NCI-H774 (cell line): ENCODE measurements at places on chromosomes 16 and 17.

DNA sequence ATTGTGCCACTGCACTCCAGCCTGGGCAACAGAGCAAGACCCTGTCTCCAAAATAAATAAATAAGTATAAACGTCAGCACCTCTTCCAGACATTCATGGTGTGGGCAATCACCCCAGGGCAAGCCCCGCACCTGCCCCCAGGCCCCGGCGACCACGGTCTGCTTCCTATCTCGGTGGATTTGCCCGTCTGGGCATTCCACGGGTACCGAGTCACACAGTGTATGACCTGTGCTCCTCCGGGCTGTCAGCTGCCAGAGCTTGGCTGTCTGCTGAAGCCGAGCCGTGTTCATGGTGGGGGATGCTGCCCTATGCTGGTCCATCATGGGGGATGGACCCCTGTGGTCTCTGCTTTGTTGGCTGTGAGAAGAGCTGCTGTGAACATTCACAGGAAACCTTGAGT lies 15.4 kb downstream of the CYBC1 start:
- no peak for DNase-seq

DNA sequence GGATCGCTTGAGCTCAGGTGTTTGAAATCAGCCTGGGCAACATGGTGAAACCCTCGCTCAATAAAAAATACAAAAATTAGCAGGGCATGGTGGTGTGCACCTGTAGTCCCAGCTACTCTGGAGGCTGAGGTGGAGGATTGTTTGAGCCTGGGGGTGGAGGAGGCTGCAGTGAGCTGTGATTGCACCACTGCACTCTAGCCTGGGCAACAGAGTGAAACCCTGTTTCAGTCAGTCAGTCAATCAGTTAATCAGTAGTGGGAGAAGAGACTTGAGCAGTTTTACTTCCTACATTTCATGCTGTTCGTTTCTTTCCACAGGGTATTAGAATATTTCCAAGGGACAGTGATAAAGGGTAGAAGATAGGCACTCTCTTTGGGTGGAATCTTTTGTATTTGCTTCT lies 8.8 kb downstream of the MAP3K3 start:
- DNase-seq = no peak

DNA sequence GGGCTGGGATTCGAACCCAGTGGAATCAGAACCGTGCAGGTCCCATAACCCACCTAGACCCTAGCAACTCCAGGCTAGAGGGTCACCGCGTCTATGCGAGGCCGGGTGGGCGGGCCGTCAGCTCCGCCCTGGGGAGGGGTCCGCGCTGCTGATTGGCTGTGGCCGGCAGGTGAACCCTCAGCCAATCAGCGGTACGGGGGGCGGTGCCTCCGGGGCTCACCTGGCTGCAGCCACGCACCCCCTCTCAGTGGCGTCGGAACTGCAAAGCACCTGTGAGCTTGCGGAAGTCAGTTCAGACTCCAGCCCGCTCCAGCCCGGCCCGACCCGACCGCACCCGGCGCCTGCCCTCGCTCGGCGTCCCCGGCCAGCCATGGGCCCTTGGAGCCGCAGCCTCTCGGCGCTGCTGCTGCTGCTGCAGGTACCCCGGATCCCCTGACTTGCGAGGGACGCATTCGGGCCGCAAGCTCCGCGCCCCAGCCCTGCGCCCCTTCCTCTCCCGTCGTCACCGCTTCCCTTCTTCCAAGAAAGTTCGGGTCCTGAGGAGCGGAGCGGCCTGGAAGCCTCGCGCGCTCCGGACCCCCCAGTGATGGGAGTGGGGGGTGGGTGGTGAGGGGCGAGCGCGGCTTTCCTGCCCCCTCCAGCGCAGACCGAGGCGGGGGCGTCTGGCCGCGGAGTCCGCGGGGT lies at the start of gene CDH1:
Gene CDH1, plus strand, starts transcription at position 247 of the 684 bp plus-strand sequence. Its CDS starts 124 bp downstream, at position 371.
- peak; percentile 68 for DNase-seq

DNA sequence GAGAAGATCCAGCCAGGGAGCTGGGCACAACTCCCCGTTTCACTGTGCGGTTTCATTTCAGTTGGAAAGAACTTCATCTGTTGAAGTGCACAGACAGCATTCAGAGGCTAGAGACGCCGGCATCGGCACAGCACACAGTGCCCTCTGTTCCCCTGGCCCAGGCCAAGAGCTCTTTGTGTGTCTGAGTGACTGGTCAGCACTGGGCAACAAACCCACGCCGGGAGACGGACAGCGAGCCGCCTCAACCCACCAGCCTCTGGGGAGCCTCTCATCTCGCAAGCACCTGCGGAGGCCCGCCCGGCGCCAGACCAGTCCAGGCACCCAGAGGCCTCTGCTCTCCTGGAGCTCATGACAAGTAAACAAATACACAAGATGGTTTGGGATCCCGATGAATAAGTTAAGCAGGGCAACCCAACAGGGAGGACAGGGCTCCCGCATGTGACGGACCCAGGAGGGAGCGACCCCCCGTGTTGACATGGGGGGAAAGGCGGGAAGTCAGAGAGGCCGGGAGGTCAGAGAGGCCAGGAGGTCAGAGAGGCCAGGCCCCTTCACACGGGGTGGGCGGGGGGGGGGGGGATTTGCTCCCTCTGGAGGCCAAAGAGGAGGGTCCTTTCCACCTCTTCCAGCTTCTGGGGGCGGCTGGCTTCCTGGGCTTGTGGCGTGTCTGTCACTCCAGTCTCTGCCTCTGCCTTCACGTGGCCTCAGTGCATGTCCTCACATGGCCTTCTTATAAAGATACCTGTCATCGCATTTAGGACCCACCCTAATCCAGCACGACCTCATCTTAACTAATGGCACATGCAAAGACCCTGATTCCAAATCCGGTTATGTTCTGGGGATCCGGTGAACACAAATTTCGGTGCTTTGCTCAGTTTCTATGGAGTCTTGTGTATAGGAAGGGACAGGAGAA lies 25.8 kb upstream of the KLHDC4 start:
- no peak for DNase-seq

DNA sequence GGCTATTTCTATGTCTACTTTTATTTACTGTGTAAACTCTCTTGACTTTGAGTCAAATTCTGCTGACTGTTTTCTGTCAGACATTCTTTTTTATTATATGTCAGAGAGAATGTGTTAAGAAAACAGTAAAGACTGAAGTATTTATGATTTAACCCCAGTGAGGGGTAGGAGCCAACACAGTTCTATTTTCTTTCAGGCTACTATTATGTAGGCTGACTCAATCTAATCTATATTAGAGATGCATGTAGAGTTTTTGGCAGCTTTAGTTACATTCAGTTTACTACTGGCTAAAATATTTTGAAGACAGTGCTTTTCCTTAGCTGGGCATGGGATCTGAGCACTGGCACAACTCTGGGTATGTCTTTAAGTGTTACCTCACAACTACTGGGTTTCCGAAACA lies 1108.0 kb downstream of the CDH11 start:
- no peak for DNase-seq

DNA sequence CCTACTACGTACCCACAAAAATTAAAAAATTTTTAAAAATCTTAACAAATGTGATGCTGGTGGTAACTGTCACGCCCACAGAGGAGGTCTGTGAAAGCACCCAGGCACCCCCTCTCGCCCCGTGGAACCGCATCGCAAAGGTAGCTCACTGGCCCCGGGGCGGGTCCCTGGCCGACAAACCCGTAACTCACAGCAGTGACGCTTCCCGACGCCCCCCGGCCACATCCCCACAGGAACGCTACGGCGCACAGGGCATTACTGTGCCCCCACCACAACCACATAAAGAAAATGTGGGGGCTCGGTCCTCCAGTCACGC lies 366 bp downstream of the ANKS3 start:
- DNase-seq = no peak

DNA sequence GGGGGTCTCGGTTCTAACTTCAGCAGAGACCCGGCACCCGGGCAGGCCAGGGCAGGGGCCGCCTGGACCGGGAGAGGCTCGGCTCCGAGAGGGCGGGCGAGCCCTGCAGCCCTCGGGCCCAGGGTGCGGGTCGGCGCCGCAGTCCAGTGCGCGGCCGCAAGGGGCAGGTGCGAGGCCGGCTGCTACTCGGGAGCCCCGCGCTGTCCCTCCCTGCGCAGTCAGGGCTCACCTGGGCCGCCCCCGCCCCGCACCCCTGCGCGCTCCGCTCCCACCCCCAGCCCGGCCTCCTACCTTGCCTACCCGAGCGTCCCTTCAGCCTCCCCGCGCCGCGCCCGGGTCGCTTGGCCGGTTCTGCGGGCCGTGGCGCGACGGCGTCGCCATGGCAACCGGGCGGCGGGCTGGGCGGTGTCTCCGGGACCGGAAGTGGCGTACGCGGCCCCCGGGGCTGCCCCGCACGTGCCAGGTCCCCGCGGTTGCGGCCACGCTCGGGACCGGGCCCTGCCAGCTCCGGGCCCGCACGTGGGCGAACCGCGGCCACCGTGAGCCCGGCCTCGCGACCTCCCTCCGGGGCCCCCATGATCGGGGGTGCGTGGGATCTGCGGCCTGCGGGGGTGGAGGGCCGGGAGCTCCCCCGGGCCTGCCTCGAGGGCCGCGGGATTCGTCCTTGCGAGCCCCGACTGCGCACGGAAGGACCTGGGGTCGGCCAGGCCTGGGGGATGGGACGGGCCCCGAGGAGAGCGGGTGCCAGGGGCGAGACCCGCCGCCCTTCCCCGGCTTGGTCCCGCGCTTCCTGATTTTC lies at the start of gene CYB561:
Gene CYB561, minus strand, starts transcription at position 353 of the 799 bp plus-strand sequence. CDS start 8,759 bp downstream, outside the sequence.
- DNase-seq = peak; percentile 91

- no peak for DNase-seq
Measured at GRCh38 chr17:37081287-37081686, 132.5 kb downstream of the AATF start.

GRCh38 chr17:46916211-46916610 lies 6.7 kb upstream of the GOSR2 start:
- no peak for DNase-seq

GRCh38 chr16:81442916-81443687 lies 1.5 kb upstream of the CMIP start:
- DNase-seq = no peak

GRCh38 chr17:29566473-29567303 lies at the start of gene ABHD15:
Gene ABHD15, minus strand, starts transcription at chr17:29567037. Its CDS starts 71 bp downstream, at chr17:29566966.
- DNase-seq = peak; percentile 81

DNA sequence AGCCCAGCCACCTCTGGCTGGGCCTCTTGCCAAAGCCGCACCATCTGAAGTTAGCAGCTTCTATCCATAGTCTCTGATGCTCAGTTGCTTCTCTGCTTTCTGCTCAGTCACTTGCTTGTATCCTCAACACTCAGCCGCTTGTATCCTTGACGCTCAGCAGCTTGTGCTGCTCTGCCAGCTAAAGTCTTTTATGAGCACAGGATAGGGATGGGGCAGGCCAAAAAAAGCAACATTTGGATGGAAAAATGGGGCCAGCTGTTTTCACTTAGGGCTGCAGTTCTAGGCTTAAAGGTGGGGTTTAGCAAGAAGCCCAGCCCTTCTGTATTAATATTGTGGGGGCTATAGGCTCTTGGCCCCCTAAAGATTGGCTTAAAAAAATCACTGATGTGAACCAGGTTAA lies 739.4 kb downstream of the CDH8 start:
- no peak for DNase-seq

GRCh38 chr17:31588512-31588911 lies 197.0 kb downstream of the RAB11FIP4 start:
- no peak for DNase-seq

GRCh38 chr16:84832488-84833143 lies 12.8 kb downstream of the CRISPLD2 start:
- DNase-seq = no peak

DNA sequence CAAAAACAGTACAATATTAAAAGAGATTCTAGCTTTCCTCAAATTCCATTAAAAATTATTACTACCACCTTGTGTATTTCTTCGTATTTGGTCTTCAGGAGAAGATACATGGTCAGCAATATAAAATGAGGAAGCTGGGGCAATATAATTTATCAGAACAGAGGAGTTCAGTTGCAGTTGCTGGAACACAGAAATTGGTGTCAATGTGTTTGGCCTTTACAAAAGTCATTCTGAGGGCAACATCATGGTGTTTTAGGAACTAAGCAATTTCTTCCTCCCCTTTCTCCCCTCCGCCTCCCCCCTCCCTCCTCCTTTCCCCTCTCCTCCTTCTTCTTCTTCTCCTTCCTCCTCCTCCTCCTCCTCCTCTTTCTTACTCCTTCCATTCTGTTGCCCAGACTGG lies 102.1 kb downstream of the YPEL2 start:
- DNase-seq = no peak

DNA sequence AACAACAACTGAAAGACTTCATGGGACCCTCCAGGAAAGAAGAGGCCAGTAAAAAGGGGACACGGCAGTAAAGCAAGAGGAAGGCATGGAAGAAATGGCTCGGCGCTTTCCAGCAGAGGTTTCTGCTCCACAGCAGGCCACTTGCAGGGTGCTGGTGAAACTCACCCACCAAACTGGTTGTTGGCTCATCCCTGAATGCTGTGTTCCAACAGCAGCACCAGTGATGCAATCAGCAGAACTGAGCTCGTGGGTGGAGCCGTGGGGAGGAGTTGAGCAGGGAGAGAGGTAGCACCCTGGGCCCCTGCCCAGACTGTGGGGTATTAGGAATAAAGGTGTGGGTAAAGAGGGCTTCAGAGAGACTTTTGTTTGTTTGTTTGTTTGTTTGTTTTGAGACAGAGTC lies 62.8 kb upstream of the ADCY9 start:
- DNase-seq = no peak

DNA sequence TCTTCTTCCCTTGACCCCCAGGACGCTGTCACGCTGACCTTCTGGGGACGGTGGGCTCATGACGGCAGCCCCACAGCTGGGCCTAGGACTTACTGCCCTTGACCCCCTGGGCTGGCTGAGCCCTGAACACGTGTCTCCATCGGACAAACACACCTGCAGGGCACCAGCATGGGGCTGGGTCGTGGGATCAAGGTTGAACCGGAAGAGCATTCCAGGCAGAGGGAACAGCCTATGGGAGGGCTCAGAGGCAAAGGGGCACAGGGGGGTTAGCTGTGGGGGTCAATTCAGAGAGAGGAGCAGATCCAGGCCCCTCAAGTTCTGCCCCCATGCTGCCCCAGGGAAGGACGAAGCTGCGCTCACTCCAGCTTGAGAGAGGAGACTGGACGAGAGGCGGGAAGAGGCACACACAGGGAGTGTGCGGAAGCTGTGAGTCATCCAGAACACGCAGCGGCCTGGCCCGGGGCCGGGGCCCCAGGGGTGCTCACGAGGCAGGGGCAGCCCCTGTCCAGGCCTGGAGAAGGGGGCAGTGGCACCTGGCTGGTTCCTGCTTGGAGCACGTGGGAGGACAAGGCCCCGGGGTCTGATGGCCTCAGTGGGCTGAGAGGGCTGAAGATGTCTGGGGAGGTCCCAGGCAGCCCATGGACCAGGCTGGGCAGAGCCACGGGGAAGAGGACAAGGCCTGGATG lies 9.9 kb downstream of the SSTR5 start:
- DNase-seq = no peak

- peak; percentile 32 for DNase-seq
Measured at GRCh38 chr17:2416010-2416734, 15.3 kb upstream of the MNT start.

- DNase-seq = peak; percentile 44
Measured at GRCh38 chr17:48011405-48012150, 26.0 kb downstream of the COPZ2 start.
